Hippocampal formation (tissue), 2 donors: ENCODE measurements at places on chromosomes 11 and 22.

DNA sequence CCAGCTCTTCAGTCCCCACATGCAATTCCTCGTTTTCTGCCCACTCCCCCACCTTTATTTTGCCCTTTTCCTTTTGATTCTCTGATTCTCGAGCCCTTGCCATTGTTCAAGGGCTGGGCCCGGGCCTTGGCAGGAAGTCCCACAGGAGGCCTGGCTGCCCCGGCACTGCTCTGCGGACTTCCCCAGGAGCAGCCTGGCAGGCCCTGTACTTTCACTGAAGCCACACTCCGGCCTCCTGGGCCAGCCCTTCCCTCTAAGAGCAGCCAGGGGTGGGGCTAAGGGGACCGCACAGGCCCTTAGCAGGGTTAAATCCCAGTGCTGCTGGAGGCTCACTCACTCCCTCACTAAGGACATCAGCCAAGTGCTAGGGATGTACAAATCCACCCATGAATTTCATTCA, 4.1 kb downstream of the LRRC32 start:
- no peak for DNase-seq

GRCh38 chr11:27291302-27291889, 71.6 kb downstream of the CCDC34 start:
- DNase-seq: no peak

GRCh38 chr22:44032126-44032730, 8.1 kb downstream of the PARVB start:
- DNase-seq: no peak

- DNase-seq: no peak
Measured at GRCh38 chr11:95827696-95828095, 37.4 kb downstream of the CEP57 start.

DNA sequence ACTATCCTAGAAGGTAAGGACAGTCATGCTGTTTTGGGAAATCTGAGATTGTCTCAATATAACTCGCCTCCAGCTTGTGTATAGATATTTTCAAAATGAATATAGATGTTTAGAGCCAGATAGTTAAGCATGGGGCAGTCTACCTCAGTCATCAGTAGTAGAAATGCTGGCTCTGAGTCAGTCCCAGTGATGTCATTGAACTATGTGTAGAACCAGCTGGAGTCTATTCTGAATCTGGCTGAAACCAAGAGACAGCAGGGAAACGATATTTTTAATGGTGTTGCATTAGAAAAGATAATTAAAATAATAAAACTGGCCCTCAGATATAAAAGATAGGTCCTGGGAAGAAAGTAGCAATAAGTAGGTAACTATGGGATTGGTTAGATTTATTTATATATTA, 25.9 kb downstream of the PIWIL4 start:
- DNase-seq: no peak

DNA sequence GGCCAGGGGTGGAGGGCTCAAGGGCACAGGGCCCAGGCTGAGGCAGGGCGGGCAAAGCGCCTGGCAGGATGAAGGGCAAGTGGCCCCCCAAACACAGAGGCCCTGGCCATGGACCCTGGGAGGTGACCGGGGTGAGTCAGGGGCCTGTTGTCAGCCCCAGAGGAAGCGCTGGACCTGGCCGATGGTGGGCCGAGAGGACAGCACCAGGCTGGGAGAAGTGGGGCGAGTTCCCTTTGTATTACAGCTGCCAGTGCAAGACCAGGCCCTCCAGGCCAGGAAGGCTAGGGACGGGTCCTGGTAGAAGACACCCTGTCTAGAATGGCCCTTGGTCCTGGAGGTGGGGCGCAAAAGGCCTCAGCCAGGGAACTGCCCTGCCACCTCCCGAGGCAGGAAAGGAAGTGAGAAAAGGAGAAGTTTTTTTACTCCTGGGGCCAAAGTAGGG, 12.8 kb downstream of the CXCR5 start:
- DNase-seq: no peak
